CD4-positive, alpha-beta T cell treated with Interleukin-2 at 100 ng/mL for 4 hours (primary cell): ENCODE measurements at places on chromosomes 1 and 21.
A peak's percentile ranks its signal among the peaks of the same experiment; 100 is the strongest.

- DNase-seq: no peak
Observed at GRCh38 chr1:18001725-18002124, 105.9 kb upstream of the IGSF21 start.

DNA sequence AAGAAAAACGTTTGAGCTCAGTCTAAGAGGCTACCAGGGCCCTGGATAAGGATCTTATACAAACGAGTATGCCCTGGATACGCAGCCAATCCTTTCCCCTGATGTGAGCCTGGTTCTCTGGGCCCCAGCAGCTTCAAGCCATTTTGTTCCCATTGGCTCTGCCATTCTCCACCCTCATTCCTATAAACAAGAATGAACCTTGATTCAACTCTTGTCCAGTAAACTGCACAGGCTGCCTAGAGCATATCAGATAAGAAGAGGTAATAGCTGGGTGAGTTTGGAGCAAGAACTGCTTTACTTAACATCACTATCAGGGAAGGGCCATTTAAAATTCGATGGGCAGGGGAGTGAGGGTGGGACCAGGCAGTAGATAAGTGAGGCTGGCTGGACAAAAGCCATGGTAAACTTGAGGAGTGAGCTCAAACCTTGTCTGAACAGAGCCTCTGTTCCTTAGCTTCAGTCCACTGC, 11.3 kb downstream of the BTG2 start:
- no peak for DNase-seq

GRCh38 chr1:164781972-164782371, 223.0 kb downstream of the PBX1 start:
- no peak for DNase-seq

- DNase-seq: no peak
Observed at GRCh38 chr1:170599033-170599432, 64.9 kb upstream of the PRRX1 start.

GRCh38 chr21:28858424-28858823, 134.3 kb downstream of the LTN1 start:
- DNase-seq: no peak

DNA sequence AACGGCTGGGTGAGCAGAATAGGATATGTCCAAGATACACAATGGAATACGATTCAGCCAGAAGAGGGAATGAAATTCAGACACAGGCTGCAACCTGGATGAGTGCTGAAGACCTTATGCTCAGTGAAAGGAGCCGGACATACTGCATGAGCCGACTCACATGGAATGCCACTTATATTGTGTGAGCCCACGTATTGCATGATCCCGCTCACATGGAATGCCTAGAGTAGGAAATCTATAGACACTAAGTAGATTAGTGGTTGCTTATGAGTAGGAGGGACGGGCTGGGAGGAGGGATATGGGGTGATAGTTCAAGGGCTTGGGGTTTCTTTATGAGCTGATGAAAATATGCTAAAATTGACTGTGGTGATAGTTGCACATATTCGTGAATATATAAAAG, 26.8 kb downstream of the TMPRSS2 start:
- no peak for DNase-seq

GRCh38 chr1:6438047-6438525, 13.5 kb downstream of the ESPN start:
- peak; percentile 77 for DNase-seq

DNA sequence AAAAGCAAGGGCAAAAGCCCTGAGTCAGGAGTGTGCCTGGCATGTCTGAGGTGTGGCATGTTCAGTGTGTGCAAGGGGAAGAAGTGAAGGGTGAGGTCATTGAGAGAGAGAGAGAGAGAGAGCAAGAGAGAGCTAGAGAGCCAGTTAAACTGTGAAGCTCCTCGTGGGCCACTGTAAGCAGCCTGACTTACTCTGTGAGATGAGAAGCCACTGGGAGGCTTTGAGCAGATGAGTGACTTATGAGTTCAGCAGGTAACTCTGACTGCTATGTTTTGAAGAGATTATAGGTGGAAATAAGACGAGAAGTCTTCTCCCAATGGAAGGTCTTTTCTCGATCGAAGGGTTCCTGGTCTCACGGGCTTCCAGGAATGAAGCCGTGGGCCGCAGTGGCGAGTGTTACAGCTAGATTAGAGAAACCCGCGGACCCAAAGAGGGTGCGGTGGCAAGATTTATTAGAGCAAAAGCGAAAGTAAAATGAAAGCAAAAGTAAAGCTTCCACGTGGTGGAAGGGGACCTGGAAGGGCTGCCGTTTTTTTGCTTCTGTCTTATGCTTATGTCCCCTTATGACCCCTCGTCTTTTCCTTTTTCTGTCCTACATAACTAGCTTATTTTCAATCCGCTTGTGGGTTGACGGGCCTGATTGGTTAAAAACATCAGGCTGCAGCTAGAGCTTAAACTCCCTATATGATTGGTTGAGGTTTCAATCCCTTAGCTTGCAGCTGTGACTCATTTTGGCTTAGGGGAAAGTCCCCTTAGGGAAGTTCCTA, 323.1 kb upstream of the FAM78B start:
- peak; percentile 82 for DNase-seq

GRCh38 chr1:184050636-184051035, 894 bp upstream of the TSEN15 start:
- DNase-seq: no peak

DNA sequence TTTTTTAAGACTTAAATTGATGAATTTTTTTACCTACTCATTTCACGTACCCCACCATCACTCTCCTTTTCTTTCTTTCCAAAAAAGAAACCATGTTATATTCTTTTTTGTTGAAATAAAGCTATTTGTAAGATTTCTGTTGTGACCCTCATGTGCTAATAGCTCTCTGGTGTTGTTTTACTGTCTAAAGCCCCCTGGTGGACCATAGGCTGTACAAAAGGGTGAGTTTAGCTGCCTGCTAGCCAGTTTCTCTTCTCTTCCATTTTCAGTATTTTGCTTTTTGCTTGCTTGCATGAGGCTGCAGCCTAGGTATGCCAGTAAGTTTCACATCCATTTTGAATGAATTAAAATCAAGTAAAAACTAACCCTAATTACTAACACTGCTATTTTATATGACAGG, 15.6 kb upstream of the VAMP3 start:
- no peak for DNase-seq

DNA sequence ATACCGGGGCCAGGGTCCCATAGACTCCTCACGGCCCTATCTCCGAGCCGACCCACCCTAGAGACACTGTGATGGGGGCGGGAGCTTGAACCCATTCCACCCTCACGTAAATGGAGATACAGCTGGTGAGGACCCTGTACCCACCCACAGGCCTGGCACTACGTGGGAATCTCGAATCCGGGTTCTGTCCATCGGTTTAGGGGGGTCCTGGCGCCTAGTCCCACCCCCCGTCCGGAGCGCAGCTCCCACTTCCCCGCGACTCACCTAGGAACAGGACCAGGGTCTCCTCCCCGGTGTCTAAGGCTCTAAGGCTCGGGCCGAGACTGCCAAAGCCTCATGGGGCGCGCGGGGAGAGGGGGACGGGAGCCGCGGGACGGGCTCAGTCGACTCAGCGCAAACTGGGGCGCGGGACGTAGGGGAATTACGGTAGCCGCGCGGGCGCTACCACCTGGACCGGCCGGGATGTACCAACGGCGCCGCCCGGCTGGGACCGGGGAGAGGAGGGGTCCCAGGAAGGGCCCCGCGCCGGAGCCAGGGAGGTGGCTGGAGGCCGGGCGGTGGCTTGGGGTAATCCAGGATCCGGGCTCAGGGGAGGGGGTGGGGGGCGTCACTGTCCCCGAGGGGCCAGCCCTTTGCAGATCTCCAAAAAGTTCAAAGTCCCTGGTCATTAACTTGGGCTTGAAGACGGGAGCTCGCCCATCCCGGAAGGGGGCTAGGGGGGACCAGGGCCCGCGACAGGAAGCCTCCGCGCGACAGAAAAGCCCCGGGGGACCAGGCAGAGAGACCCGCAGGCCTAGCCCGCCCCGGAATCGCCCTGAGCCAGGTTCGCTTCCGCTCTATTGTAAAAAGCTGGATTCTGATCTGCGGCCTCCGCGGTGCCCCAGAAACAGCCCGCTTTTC, 1.0 kb downstream of the PLEKHG5 start:
- peak; percentile 47 for DNase-seq

- DNase-seq: no peak
Observed at GRCh38 chr1:1664941-1665814, 6.4 kb upstream of the CDK11B start.

- DNase-seq: no peak
Observed at GRCh38 chr21:39108291-39109162, 74.7 kb downstream of the PSMG1 start.

DNA sequence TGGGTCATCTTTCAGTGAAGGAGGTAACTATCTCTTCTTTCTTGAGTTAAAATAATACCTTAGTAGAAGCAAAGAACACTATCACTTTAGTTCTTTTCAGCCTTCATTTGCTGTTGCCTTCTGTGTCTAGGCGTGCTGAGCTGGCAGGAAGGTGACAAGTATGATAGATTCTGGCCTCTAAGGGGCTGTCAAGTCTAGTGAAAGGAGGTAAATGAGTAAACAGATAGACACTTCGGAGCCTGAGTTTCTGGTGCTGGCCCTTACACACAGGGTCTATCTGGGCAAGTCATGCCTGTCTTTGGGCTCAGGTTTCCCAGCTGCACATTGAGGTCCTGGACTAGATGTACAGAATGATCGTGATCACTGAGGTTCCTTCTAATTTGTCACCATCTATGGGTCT, 89.3 kb downstream of the ROR1 start:
- DNase-seq: no peak

DNA sequence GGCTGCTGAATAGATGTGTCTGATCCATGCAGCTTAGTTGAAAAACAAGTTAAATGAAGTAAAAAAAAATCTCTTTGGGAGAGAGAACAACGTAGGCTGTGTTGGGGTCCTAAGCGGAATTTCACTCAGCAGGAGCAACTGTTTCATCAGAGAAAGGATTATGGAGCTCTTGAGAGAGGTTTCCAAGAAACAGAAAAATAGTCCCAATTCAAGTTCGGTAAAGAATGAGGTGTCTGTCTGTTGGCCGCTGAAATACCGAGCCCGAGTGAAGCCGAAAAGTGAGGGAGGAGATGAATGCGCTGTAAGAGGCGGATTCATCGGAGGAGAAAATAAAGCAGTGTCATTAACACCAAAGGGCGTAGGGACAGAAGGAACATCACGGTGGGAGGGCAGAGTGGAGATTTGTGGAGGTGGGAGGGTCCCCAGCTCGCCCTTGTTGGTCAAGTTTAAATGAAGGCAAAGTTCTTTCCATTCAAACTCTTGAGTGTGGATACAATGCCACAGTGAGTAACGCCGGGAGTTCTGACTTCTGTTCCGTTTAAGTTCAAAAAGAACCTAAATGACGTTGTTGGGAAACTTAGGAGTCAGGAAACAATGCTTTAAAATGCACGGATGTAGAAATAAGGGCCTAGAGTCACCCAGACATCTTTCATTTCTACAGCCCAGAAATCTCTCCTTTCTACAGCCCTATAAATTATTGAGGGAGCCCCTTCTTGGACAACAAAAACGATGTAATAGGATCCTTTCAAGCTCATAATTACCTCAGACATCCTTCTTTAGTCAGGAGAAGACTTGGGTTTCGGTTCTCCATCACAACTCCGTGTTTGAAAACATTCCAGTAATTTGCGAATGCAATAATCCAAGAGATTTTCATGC, 15.6 kb upstream of the SLC45A1 start:
- DNase-seq: no peak

- no peak for DNase-seq
Observed at GRCh38 chr1:11138952-11139351, 39.3 kb upstream of the EXOSC10 start.

DNA sequence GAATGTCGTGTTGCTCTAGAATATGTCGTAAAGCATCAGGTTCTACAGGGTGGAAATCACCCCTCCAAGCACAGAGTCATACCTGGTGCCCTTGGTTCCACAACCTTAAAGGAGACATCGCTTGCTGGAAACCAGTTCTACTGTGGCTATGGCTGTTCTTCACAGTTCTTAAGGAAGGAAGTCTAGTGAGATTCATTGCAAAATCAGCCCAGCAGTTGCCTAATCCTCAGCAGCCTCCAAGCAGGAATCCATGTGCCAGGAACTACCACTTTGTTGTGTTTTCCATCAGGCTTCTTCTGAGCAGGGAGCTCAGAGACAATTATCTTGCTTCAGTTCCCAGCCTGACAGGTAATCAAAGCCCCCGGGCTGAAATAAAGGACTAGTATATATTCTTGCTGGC, 45.0 kb upstream of the SLC35F3 start:
- DNase-seq: no peak

DNA sequence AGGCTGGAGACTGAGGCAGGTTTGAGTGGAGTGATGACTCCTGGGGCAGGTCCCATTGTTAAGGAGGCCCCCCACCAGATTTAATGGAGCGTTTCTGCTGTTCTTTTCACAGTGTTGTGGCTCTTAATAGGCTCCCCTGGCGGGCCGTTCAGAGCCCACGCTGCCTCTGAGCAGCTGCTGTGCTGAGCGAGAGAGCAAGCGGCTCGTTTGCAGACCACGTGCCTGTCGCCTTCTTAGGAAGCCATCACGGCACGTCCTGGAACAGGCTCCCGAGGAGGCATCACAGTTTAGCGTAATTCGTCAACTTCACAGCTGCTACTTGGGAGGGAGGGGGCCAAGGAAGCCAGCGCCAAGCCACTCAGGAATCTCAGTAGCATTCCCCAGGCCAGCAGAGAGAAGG, 70.5 kb upstream of the CTTNBP2NL start:
- no peak for DNase-seq

DNA sequence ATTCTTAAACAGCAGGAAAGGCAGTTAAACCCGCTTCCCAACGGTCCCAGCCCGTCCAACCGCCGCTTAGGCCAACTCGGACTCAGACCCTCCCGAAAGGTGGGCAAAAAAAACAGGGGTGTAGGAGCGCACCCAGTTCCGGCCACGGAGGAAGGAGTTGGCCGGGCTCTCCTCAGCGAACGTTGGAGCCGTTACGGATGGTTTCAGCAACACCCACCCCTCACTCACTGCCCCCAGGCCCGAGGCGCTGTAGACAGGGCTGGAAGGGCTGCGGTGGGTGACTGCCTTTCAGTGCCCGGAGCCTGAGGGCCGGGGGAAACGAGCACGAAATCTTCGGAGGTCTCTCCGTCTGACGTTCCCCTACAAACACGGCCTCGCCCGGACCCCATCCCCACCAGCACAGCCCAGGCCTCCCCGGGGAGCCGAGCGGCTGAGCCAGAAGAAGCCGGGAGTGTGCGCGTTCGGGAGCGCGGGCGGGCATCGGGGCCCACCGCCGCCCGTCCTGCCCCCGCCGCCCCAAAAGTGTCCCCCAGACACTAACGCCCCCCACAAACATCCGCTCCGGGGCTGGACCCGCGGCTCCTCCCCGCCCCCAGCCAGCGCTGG, 1.3 kb downstream of the KDM5B start:
- DNase-seq: no peak

DNA sequence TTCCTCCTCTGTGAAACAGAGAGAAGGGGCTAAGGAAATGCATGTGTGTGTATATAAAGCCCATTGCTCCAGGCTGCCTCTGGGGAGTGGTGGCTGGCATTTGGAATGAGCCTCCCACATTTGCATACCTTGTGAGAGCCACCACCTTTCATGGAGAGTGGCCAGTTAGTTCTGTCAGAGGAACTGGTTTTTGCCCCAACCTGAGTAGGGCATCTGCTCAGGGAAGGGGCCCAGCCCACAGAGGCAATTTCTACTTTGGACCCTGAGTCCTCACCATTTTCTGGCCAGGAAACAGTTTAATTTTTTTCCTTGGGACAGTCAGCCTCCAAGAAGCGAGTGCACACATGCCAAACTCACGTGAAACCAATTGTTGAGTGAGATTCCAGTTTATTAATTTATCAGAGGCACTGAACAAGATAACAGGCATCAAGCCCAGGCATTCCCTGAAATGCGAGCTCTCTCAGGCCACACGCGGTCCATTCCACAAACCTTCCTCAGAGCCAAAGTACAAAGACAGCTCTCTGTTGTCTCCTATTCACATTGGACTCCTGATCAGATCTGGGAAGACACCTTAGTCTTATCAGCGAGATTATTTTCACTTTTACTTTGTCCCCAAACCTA, 1.0 kb upstream of the SLC6A9 start:
- DNase-seq: no peak
